ENCODE measurements at places on chromosomes 1 and 21.

- no peak for DNase-seq
Measured at GRCh38 chr21:33736569-33736968, 94.3 kb downstream of the ITSN1 start.

GRCh38 chr1:101431956-101432510 is 195.2 kb downstream of the S1PR1 start:
- DNase-seq, result no peak

GRCh38 chr1:175072099-175072951 is 4.7 kb downstream of the TNN start:
- no peak for DNase-seq

DNA sequence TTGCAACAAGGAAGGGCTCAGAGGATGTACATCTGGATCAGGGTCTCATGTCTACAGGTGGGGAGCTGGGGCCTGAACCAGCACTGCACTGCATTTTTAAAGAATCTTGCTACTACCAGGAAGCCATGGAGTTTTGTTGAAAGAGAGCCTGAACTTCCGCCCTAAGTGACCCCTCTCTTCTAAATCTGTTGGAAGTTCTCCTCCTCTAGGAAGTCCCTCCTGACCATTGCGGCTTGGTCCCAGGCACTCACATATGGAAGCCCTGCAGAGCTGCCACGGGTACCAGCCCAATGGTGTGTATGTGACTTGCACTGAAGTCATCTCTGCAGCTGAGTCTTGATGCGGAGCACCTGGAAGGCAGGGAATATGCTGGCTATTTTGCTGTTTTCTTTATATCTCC is 192.0 kb upstream of the GALNT2 start:
- no peak for DNase-seq

DNA sequence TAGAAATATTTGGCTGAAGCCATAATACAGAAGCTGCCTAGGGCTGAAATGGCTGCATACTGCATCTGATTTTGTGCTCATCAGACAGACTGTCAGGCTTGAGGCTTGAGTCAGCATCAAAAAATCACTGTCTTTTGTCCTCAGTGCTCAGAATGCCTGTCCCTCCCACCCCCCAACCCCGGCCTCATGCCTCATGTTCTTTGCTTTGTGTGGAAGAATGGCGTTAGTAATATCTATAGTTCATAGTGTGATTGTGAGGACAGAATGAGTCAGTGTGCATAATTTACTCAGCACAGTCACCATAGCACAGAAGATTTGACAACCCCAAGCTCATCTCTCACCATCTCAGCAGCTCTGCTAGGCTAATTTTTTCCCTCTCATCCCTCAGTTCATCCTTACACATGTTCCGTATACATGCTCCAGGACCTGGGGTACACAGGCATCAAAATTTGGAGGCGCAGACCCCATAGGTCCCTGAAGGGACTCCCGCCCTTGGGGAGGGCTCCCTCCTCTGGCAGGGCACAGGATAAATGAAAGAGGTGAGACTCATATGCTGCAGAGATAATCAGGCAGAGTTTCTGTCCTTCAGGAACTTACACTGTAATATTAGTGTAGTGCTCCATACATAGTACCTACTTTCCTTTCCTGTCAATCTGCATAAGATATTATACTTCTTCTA is 159.1 kb upstream of the C8B start:
- no peak for DNase-seq

Data from omental fat pad (tissue), 4 donors.